Fibroblast of skin of left biceps (primary cell): ENCODE measurements at places on chromosomes 7 and 10.

GRCh38 chr10:89808842-89809241 is 107.5 kb downstream of the KIF20B start:
- DNase-seq: no peak

GRCh38 chr10:14312014-14312413 is 18.7 kb downstream of the FRMD4A start:
- no peak for DNase-seq

GRCh38 chr10:124091646-124092249 is 1.6 kb downstream of the CHST15 start:
- DNase-seq: no peak

DNA sequence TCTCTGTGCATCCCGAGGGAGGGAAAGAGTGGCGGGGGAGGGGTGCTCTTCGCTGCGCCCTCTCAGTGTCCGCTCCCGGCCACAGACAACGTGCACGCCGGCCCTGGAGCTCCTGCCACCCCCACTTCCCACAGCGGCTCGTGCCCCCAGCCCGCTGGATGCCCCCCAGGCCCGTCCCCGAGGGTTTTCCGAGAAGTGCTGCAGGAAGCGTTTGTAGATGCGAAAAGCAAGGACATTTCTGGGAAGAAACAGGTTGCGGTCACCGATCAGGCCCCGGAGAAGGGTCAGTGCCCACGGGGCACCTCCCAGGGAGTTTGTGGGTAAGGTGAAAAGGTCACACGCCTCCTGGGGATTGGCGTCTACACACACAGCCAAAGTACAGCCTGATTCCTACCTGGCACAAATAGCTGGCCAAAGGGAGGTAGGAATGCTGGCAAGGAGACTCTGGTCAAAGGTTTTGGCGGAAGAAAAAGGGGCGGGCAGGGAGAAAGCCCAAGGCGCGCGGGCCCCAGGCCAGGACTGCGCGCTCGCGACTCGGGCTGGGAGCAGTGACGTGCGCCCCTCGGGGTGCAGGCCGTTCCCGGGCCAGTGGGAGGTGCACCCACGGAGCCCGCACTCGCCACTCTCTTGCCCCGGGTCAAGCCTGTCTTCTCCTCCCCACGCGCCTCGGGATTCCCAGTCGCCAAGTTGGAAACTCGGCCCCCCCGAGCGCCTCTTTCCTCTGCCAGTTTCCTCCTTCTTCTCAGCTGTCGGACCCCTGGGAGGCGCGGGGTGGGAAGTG is 1.5 kb upstream of the NRP1 start:
- no peak for DNase-seq

- DNase-seq: no peak
These were observed 448.2 kb downstream of the DNAJB6 start for GRCh38 chr7:157784979-157785441.

- no peak for DNase-seq
These were observed 248.4 kb upstream of the KLF6 start for GRCh38 chr10:4033341-4033896.

GRCh38 chr7:96143495-96144259 is 178.2 kb downstream of the SLC25A13 start:
- DNase-seq: no peak

DNA sequence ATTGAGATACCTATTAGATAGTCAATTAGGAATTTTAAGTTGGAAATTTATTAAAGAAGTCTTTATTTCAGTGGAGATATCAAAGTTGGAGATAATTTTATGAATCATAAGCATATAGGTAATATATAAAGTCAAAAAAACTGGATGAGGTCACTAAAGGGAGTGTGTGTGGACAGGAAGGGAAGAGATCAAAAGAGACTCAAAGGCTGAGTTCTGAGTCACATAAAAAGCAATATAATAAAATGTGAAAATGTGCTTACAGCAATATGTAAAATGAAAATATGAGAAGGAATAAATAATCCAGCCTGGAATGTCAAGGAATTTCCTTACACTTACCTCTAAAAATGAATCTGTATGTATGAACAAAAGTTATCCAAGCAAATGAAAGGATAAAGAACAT is 583.3 kb upstream of the SORCS1 start:
- no peak for DNase-seq

- DNase-seq: no peak
These were observed 322.7 kb downstream of the CRPPA start for GRCh38 chr7:16098585-16099179.

- no peak for DNase-seq
These were observed 636.8 kb downstream of the PHTF2 start for GRCh38 chr7:78435355-78435754.

DNA sequence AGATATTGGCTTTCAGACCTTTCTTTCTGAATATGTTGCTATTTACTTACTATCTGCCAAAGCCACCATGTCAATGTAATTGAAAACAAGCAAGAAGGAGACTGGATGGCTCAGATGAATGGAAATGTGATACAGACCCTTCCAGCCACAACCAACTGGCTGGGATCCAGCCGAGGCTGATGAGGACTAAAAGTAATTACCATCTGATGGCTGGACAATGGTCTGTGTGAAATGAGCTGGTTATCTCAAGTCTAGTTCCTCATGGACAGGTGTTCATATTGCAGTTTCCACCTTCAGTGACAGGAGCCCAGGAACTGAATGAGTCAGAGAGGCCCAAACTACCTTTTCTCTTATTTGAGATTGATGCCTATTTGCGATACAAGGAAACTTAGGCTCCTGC is 267.5 kb downstream of the GATA3 start:
- no peak for DNase-seq

DNA sequence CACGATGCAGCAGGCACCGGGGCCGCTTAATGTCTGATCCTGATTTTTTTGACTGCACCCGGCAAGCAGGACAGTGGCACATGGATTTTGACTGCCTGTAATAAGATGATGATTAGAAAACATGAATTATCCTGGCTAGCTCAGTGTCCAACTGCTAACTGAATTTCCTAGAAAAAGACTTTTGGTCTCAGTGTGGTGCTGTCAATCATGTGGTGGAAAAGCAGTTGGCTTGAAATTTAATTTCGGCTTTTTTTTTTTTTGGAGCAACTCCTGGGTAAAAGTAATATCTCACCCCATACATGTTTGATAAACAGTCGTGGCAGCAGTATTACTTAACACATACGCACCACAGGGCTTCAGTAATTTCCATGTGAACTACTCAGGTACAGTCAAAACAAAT is 227.7 kb downstream of the FANK1 start:
- DNase-seq: no peak

DNA sequence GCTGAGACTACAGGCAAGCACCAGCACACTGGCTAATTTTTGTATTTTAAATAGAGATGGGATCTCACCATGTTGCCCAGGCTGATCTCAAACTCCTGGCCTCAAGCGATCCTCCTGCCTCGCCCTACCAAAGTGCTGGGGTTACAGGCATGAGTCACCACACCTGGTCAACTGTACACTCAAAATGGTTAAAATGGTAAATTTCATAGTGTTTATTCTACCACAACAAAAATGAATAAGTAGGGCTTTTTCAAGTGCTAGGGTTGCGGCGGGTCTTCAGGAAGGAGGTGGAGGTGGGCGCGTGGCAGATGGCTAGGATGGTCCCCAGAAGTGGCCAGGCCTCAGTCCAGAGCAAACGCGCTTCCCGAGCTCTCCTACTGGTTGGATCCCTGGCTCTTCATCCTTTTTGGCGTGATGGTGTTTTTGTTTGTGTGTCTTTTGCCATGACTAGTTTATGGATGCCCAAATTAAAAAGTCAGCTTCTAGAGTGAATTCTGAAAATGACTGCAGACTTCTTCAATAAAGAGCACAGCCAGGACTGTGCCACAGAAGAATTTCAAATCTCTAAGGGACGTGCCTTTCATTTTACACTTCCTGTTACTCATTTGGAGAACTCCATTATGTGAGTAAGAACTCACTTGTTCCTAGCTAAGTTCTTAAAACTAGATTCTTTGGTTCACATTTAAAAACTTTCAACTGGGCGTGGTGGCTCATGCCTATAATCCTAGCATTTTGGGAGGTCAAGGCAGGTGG is 73.9 kb downstream of the TMEM130 start:
- DNase-seq: no peak

DNA sequence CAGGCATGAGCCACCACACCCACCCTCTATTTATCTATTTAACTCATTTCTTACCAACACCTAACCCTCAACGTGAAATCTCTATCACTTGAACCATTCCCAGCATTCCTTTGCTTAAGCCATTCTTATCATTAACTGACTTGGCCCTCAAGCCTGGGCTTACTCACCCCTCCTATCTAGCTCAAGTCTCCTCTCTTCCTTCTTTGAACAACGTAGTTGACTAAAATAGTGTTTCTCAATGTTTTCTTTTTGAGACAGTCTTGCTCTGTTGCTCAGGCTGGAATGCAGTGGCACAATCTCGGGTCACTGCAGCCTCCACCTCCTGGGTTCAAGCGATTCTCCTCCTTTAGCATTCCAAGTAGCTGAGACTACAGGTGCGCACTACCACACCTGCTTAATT is 7.0 kb downstream of the ANXA7 start:
- DNase-seq: no peak

DNA sequence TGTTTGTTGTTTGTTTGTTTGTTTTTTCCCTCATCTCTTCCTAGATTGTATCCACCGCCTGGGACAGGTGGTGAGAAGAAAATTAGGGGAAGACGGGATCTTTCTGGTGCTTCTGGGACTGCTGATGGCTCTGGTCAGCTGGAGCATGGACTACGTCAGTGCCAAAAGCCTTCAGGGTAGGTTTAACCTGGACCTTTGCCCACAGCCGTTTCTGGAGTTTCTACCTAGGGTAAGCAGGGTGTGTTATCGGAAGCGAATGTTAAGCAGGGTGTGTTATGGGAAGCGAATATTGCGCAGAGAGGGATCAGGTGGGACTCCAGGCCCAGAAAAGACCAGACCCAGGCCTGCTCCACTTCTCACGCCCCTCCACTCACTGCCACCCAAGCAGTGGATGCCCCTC is 4.7 kb downstream of the CLCN1 start:
- no peak for DNase-seq

DNA sequence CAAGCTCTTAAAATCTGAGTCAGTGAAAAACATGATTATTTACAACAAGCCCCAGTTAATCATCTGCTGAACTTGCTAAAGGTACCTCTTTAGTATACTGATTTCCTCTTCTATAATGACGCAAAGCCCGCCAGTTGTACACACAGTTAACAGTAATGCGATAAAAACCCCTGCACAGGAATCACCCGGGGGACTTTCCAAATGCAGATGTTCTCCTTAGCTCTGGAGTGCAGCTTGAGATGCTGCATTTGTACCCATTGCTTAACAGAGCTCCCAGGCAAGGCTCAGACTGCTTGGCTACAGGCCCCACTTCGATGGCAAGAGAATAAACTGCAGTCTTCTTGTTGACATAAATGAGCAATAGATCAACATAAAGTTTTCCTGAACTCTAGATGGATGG is 279.6 kb upstream of the HGF start:
- DNase-seq: no peak

DNA sequence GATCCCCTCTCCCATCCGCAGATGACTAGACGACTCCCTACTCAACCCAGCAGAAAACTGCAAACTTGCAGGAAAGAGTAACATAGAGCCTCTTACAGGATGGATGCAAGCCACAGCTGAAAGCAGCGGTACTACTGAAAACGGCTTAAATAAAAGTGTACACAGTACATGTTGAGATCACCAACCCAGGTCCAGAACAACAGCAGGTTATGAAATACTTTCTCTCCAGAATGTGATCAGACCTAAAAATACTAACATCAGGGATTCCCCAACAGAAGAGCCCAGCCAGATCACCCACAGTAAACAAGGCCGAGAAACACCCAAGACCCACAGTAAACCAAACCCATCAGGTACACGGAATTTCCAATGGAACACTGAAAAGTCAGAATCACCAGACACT is 13.2 kb downstream of the ATE1 start:
- DNase-seq: no peak

DNA sequence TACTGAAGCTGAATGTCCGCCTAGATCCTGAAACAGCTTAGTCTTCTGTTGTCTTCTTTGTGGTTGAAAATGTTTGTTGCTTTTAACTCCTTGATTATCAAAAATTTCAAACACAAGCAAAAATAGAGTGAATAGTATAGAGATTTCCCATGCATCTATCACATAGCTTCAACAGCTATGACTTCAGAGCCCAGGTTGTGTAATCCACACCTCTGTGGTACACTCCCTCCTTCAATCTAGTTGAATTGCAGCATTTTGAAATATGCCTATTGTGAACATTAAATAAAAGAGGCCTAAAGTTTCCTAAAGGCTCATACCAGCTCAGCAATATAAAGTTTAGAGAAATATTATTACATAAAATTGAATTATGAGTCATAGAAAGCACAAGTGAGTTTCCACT is 204.7 kb upstream of the HDAC9 start:
- DNase-seq: no peak

- DNase-seq: no peak
These were observed 30.5 kb upstream of the YAE1 start for GRCh38 chr7:39535720-39536119.

DNA sequence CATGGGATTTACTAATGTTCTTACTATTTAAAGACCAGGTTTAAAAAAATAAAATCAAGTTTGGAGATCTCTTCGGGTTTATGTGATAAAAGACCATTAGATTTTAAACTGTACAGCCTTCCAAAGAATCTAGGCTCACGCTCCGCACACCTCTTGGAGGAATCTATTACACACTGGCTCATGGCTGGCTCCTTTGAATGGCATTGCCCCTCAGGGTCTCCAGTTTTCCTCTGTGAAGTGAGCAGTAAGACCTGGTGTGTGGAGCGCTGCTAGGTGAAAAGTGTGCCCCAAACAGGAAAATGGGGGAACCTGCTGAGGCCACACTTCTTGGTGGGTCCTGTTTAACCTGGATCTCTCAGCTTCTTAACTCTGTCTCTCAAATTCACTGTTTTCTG is 142.3 kb downstream of the KAT6B start:
- no peak for DNase-seq

DNA sequence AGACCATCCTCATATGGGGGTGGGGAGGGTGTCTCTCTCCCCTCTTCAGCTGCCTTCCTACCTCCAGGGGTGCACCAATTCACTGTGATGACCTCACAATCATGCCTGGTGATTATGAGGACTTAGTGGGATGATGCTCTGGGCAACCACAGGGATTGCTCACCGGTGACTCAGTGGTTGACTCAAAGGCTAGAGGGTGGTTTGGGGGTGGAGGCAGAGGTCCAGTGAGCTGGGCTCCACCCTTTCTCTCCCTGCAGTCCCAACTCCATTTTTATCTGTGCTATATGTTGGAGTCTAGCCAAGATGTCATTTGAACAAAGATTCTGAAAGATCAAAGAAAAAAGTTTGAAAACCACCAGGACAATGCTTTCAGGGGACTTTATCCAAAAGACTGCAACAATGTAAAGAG is 286.9 kb downstream of the KCNMA1 start:
- peak; percentile 97 for DNase-seq

GRCh38 chr10:132698211-132698751 is 87.7 kb downstream of the NKX6-2 start:
- DNase-seq: no peak
